ENCODE measurements at places on chromosomes 7 and 10.

DNA sequence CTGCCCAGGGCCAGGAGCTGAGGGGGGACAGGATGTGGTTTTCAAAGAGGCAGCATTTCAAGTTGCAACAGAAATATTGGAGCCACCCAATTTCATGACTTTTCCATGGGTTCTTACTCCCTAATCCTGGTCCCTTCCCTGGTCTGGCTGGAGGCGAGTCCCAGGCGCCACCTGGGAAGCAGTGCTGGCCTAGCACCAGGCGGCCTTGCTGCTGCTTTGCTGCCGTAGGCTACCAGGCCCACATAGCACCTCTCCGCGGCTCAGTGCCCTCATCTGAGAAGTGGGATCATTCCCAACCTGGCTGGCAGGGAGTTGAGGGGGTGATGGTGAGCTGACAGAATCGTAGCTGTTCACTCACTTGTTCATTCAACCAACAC, 33.7 kb downstream of the ZMIZ1 start:
- DNase-seq: no peak

GRCh38 chr7:156236181-156236889, 404.2 kb upstream of the RNF32 start:
- DNase-seq: no peak

- DNase-seq: no peak
Measured at GRCh38 chr10:64196638-64197315, 675.6 kb downstream of the REEP3 start.

DNA sequence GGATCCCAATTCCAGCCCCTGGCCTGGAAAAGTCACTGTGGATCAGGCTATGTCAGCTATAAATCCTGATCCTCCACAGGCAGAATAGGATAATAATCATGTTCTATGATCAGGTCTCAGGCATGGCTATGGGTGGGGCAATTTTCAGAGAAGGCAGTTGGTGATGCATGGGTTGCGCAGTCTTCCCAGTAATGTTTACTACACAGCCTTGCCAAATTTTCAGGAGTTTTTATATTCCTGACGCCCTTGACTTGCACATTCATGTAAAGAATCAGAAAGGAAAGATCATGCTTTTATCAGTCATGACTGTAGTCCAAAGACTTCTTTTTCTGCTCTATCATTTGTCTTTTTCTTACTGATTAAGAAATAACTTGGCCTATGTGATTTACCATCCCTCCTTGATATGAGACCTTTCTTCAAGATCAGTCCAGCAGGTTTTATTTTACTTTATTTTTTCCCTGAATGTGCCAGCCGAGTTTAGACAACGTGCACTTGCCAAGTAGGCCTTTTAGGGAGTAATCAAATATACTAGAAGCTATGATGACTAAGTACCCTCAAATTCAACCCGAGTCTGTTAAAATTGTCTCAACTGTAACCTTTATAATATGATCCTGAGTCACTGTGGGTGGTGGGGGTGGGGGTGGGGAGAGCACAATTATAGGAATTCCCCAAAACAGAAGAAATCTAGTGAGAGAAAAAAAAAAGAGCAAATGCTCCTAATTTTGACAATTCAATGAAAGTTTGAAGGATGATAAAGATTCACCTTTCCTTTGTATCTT, 31.9 kb downstream of the ARL4A start:
- DNase-seq: no peak

Data from GM12864 (cell line).